ENCODE measurements at places on chromosomes 7 and 10. TPM values are rescaled to one million over a fixed set of nuclear protein-coding genes. Genes with fewer than 3 reads are reported as not detected.
A peak's percentile ranks its signal among the peaks of the same experiment; 100 is the strongest.

- DNase-seq = no peak
Measured at GRCh38 chr10:58027426-58027825, 240.3 kb downstream of the IPMK start.

DNA sequence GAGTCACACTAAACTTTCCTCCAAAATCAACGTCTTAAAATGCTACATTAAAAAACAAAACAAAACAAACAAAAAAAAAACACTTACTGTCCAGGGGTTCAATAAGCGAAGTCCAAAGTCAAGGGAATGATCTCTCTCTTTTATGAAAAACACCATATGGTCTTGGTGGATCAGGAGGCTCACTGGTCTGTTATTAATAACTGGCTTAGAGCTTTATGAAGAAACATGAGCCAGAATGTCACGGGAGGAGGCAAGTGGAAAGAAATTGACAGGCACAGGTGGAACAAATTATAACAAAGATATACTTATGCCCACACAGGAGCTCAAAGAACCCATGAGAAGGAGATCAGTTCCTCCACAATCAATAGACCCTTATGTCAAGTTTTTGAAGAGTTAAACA lies at the start of gene MRLN:
Gene MRLN (minus strand): TSS at position 189 of the 400 bp plus-strand sequence.
- no peak for DNase-seq

DNA sequence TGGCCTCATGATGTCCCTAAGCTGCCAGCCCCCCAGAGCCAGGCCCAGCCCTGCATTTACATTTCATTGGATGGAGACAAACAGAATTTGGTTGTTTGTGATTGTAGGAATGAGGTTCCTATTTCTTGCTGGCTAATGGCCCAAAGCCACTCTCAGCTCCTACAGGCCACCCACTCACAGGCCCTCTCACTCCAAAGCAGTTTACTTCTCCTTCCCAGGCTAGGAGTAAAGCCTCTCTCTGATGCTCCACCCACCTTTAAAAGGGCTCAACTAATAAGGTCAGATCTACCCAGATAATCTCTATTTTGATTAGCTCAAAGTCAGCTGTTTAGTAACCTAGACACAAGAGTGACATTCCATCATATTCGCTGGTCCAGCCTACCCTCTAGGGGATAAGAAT lies 11.2 kb upstream of the CUZD1 start:
- DNase-seq = no peak

GRCh38 chr7:95322854-95323253 lies 1.5 kb downstream of the PON1 start:
- DNase-seq = no peak

DNA sequence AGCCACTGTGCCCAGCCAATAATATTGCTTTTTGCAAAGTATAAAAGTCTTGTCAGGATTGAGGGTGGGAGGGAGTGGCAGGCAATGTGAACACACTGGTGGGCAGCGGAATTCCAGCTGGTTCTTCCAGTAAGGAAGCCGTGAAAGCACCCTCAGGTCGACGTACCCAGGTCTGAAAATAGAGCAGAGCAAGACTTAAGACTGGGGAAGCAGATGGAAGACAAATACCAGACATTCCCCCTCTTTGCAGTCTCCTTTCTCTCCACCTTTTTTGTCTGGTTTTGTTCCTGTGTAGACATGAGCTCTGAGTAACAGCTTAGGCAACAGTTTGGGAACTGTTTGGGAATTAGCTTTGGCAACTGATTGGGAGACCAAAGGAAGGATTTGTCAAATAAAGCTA lies 17.6 kb upstream of the CSTF2T start:
- no peak for DNase-seq

DNA sequence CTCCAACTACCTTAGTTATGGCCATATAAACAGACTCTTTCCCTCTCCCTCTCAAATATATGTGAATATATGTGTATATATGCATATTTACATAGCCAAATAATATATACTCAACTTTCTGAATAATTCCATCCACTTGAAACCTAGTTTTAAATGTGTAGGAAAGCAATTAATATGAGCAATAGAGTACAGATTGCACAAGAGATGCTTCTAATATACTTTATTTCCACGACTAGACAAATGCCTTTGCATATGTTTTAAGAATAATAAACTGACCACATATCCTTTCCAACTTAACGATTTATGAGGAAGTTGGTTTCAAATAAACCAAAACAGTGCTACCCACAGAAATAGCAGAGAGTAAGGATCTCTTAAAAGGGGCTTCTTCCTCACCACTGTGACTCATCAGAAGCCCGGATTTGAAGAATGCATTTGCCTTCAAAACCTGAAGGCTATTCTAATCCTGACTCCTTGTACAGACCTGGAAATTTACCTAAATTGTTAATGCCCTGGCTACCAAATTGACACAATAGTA lies 266.3 kb downstream of the AHR start:
- no peak for DNase-seq

- no peak for DNase-seq
Measured at GRCh38 chr7:131039355-131039762, 288.3 kb upstream of the MKLN1 start.

DNA sequence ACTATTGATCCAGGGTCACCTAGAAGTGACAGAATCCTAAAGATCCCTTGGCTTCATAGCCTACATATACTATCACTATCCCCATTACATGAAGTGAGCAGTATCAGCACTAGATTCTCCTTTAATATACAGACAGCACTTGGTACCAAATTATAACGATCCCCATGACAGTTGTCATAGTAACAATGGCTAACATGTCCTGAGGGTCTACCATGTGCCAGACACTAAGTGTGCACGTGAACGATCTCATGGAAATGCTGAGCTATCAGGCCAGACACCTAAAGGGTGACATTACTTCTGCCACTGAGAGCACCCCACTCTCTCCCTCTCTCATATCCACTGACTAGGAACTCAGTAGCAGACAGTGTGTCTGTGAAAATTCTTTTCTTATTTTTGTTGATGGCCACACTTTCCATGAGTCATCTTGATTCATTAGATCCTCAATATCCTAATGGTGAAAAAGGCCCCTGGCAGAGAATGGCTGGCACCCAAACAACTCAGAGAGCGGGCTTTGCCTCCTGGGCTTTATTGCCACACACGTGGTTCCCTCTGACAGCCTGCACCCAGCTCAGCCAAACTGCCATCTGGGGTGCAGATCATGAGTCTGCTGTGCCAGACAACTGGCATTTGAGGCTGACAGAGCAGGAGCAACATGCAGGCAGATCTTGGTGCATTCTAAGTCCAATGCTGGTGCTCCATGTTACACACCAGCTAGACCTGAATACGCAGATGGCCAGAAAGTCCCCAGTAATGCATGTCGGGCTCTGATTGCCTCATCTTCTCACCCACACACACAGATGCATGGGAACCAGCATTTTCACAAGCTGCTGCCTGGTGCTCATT lies 176.3 kb downstream of the DGKI start:
- no peak for DNase-seq

GRCh38 chr10:31467791-31468535 lies 148.9 kb downstream of the ZEB1 start:
- peak; percentile 53 for DNase-seq

DNA sequence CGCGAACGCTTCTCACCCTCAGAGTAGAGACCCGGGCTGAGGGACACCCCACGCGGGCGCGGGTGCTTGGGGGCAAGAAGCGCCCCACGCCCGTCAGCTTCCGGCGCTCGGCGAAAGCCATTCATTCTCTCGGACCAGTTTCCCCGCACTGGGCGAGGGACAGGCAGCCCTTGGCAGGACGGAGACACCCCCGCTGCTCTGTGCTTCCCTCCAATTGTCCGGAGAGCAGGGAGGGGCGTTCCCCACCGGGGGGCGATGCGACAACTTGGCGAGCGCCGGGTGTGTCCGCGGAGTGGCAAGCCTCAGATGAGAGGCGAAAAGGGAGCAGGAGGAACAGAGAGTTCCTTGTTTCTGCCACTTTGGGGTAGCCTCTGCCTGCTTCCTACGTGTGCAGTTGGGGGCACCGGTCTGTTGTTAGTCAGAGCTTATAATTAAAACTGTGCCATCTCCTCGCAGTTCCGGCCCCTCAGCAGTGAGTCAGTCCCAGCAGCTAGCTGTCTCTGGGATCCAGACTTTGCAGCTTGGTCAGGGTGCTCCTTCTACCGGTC lies 1.7 kb downstream of the GPR158 start:
- DNase-seq = no peak

DNA sequence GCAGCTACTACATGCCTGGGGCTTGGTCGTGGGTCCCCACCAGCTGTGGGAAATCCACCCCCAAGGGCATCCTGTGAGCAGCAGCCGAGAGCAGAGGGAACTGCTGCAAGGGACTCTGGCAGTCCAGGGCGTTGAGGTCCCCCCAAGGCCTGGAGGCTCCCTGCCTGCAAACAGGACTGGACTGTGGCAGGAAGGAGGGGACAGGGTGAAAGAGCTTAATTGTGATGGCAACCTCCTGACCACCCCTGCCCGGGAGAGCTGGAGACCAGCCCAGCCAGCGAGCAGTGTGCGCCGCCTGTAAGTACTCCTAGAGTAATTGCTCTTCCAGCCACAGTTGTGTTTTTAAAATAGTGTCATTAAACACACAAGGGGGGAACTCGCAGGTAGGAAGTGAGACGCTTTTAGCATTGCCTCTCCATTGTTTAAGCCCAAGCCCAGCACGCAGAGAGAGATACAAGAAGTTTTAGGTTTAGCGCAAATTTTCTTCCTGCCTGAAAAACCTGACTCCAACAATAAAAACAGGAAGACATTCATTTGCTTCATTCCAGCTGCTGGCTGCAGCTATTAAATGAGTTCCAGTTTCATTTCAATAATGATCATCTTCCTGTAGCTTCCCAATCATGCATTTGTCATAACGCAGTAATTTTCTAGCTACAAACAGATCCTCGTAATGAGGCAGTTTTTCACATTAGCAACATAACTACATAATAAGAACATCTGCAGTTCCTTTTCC lies 111.1 kb downstream of the EBF3 start:
- DNase-seq = no peak

DNA sequence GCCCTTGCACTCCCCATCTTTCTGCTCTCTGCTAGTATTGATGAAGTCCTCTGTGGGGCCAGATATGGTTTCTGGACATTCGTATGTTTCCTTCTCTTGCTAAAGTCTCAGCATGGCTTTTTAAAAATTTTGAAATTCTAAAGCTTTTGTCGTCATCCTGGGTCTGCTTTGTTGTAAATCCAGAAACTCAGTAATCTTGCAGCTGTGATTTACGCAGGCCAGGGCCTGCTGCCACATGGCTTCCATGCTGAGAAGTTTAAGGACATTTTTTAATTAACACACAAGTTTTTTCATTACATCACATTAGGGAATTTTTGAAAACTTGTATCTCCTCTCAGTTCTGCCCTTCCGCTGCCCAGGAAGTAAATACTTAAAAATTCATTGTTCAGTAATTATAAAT lies 686.1 kb upstream of the IGFBP3 start:
- DNase-seq = no peak

DNA sequence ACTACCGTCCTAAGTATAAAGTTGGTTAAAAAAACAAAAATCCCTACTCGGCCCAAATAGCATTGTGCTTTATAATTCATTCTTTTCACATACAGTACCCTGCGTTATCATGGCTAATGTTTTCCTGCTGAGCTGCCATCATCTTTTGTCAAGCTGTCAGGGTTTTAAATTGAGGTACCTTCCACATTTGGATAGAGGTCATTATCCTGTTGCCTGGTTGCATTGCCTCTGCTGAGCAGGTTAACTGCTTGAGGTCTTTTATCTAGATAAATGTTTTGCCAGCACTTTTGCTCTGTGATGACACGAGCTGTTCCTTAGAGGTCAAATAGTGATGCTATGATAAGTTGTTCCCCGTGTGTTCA lies 94.4 kb upstream of the FZD1 start:
- no peak for DNase-seq

- DNase-seq = no peak
Measured at GRCh38 chr7:12692035-12692434, 4.6 kb downstream of the ARL4A start.

DNA sequence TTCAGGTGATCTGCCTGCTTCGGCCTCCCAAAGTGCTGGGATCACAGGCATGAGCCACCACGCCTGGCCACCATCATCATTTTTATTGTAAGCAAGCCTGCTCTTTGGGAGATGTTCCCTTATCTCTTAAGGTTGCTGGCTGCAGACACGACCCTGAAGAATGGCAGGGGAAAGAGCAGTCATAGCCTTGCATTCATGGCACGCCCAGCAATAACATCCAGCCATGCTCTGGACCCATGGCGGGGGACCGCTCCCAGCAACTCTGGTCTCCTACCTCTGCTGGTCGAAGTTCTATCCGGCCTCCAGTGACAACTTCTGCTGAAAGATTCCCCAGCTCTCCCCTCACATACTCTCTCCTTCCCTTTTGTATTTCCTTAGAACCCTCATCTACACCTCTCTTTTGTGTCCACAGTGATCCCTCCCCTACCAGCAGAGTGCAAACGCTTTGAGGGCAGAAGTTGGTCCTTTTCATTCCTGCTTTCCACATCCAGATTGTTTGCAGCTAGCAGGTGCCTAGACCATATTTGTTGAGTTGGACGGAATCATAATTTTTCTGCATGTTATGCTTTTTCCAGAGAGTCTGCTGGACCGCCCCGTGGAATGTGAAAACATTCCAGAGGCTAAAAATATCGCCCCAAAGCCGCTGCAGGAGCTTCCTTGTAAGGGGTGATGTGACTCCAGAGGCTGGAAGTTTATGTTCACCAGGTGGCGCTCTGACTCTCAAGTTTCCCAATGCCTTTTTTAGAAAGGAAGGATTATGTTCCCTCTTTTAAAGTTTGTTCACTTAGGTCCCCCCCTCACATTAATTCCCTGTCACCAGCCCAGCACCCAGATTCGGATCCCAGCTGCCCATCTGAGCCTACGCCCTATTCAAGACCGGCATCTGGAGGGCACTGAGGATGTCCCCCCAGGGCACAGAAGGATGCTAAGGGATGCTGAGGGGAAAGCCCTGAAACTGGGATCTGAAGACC lies 4.3 kb upstream of the MARVELD1 start:
- peak; percentile 65 for DNase-seq

- DNase-seq = no peak
Measured at GRCh38 chr7:140390466-140391190, 7.7 kb downstream of the SLC37A3 start.

NEBL gene
- total RNA-seq = 1.2 TPM

SMC3 gene
- total RNA-seq = 18.4 TPM

SEC24C gene
- 48.4 TPM for total RNA-seq

OR2A2 gene
- not detected for total RNA-seq

MOGAT3 gene
- not detected for total RNA-seq

FANK1 gene
- total RNA-seq = 1.0 TPM

HOXA11 gene
- total RNA-seq = 0.13 TPM

CFAP46 gene
- total RNA-seq = 0.76 TPM

PTF1A gene
- total RNA-seq = not detected
